ENCODE measurements at places on chromosomes 1 and 21.

DNA sequence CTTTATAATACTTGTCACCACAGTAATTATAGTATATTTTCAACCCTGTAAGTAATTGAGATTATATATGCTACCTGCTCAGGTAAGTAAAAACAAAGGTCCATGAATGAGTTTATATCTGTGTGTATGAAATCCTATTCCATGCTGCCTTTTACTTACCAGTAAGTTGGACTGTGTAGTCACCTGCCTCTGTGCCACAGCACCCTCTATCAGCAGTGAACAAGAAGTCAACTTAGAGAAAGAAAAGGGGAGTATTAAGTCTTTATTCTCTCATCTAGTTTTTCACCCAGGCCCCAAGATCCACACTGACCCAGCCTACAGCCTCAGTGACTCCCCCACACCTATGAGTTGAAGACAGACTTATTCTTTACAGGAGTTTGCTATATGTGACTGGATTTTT is 36.9 kb upstream of the IFI16 start:
- DNase-seq, result no peak

GRCh38 chr1:8285965-8286364 is 31.9 kb upstream of the SLC45A1 start:
- DNase-seq, result no peak

GRCh38 chr1:184287001-184287400 is 99.8 kb upstream of the C1orf21 start:
- DNase-seq, result no peak

GRCh38 chr1:110300412-110301085 is 38.6 kb upstream of the RBM15 start:
- no peak for DNase-seq

GRCh38 chr1:162498496-162498810 is 835 bp downstream of the UHMK1 start:
- DNase-seq, result no peak

DNA sequence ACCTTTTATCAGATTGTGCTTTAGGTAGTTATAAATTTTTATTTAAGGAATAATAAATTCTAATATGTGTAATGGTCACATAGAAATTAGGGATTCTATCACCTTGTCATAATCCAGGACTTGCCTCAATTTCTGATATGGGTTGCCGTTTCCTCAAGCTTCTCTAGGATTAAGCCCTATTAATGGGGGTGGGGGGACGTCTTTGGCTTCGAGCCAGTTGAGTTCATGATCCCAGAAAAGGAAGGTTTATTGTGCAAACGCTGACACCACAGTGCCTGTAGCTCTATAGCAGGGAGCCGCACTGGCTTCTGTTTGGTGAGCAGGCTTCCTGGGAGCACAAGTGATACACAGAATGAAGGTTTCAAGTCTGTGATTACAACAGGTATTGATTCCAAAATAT is 22.0 kb upstream of the VAMP3 start:
- no peak for DNase-seq

- DNase-seq, result no peak
Observed at GRCh38 chr1:27528818-27529703, 39.1 kb upstream of the WASF2 start.

DNA sequence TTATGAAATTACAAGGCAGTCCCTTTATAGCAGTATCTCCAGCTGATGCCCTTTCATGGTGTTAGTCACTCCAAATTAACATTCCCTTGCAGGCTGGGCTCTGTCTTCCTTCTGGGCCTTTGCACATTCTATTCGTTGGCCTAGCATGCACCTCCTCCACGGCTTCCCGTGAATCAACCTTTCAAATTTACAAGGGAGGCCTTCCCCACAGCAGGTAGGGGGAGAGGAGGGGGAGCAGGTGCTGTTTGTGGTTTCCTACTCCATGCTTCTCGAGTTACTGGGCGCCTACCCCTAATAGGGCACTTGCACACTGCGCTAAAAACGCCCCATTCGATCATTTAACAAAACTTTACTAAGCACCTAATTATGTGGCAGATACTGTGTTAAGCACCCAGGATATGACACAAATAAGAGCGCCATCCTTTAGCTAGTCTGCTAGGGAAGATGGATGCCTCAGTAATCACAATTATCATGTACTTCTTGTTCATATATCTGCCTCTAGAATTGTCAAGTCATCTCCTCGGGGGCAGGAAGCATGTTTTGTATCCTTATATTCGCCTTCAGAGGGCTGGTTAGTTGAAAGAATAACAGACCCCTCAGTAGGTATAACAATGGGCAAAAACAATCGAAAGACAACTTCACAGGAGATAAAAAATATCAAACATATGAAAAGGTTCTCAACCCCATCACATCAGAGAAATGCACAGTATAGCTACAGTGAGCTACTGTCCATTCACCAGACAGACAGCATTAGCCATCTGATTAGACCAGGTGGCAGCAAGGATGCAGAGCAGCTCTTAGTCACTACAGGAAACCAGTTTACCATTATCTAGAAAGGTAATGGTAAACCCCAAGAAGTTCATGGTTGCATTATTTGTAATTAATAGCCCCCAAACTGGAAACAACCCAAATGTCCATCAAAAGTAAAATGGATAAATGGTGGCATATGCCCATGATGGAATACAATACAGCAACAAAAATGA is 1.7 kb upstream of the ADAR start:
- no peak for DNase-seq

- DNase-seq, result no peak
Observed at GRCh38 chr1:203681739-203682138, 55.1 kb downstream of the ATP2B4 start.

All from NCI-H446 (cell line).